ENCODE measurements at places on chromosomes 6 and 20. TPM values are rescaled to one million over a fixed set of nuclear protein-coding genes. Genes with fewer than 3 reads are reported as not detected.

GRCh38 chr6:155404937-155405336 is 50.7 kb downstream of the NOX3 start:
- no peak for DNase-seq

GRCh38 chr6:9620263-9620662 is 794.6 kb downstream of the TFAP2A start:
- DNase-seq, result no peak

- no peak for DNase-seq
Measured at GRCh38 chr6:137248702-137249101, 29.5 kb upstream of the IFNGR1 start.

- DNase-seq, result no peak
Measured at GRCh38 chr6:107565165-107565723, 75.3 kb downstream of the SOBP start.

DNA sequence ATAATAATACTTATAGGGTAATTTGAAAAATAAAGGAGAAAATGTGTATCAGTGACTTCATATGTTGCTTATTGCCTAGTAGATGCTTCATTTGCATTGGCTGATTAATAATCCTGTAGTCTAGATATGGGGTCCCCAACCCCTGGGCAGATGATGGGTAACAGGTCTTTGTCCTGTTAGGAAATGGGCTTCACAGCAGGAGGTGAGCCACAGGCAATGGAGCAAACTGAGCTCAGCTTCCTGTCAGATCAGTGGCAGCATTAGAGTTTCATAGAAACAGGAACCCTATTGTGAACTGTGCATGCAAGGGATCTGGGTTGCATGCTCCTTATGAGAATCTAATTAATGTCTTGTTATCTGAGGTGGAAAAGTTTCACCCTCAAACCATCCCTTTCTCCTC is 1049.5 kb upstream of the EPHA7 start:
- DNase-seq, result no peak

Gene RIPK1
- total RNA-seq, result 30.4 TPM

Gene HNF4A
- 26.0 TPM for total RNA-seq

DNA sequence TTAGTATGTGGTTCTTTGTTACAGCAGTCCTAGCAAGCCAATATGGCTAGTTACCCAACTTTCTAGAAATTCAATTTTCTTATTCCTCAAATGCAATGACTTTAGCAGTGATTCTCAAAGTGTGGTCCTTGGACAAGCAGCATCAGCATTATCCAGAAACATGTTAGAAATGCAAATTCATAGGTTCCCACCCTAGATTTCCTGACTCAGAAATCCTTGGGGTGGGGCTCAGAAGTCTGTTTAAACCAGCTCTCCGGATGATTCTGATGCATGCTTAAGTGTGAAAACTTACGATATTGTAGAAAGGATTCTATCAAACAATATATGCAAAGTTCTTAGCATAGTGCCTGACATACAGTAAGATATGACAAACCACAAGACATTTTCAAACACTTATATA is 757.1 kb downstream of the DHX35 start:
- no peak for DNase-seq

Gene FAM135A
- total RNA-seq, result 48.4 TPM

Gene RNF144B
- 153 TPM for total RNA-seq

DNA sequence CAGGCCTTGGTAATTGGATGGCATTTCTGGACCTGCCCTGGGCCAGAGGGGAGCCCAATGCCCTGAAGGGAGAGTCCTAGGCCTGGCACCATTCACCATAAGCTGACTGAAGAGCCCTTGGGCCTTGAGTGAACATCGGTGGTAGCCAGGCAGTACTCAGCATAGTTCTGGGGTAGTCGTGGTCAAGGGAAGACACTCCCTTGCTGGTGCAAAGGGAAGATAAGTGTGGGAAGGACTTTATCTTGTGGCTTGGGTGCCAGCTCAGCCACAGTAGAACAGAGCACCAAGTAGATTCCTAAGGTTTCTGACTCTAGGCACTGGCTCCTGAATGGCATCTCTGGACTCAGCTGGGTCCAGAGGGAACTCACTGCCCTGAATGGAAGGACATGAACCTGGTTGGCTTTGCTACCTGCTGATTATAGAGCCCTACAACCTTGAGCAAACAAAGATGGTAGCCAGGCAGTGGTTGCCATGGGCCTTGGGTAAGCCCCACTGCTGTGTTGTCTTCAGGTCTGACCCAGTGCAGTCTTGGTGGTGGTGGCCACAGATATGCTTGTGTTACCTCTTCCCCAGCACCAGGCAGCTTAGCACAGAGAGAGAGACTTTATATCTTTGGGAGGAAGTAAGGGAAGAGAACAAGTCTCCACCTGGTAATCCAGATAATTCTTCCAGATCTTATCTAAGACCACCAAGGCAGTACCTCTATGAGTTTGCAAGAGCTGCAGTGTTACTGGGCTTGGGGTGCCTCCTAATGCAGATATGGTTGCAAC is 83.5 kb downstream of the PRDM13 start:
- DNase-seq, result no peak

DNA sequence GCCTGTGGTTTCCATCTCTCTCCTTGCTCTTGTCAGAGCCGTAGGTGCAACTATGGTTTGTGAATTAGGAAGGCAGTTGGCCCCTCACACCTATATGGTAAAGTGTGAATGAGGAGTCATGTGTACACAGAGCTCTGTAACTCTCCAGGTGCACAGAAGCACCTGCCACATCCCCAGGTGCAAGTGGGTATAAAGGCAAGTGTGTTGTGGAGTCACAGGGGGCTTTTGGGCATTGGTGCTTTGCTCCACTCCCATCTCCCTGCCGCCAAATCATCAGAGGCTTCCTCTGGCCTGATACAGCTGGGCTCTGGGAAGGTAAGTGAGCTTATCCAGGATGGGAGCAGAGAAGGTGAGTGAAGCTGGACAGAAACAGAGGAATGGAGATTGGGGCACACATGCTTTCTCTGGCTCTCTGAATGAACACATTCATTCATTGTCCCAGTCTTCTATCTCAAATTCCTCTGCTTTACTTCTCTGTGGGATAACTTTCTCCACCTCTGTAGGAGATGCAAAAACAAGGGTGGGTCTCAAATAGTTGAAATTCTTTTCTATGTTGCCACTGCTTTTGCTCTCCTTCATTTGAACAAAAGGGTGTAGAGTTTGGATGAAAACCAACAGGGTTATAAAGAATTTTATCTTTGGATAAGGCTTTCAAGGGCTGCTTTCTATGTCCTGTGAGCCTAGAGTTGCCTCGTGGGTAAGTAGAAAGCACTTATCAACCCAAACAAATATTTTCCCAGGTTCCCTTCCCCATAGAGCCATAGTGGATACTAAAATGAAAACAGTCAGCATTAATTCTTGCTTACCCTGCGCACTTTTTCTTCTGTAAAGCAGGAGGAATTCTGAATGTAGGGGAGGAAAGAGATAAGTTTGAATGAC is 45.0 kb upstream of the RIPOR2 start:
- no peak for DNase-seq

GRCh38 chr6:36840432-36841403 is 1.5 kb upstream of the CPNE5 start:
- DNase-seq, result no peak

GRCh38 chr20:35284992-35285805 is 627 bp upstream of the EIF6 start:
- no peak for DNase-seq

DNA sequence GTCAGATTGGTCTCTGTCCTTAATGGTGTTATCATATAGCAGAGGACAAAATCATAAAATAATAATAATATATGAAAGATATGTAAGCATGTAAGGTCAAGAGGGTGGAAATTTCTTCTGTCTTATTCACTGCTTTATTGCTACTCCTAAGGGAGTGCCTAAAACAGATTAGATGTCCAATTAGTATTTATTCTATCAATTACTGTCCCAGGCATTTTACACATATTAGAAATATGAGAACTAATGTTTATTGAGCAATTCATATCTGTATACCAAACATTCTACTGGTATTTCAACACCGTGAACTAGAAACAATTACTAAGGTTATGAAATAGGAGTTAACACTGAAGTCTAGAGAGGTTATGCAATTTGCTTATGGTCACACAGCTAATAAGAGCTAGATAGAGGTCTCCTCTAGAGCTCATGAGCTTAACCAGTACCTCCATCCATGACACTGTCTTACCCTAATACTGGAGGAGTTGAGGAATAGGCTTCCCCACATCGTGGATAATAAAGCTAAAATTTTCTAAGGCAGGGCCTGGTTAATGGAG is 302.3 kb downstream of the PLCB1 start:
- no peak for DNase-seq

Gene MACROD2
- 10.0 TPM for total RNA-seq

Gene DOK5
- total RNA-seq, result 5.4 TPM

DNA sequence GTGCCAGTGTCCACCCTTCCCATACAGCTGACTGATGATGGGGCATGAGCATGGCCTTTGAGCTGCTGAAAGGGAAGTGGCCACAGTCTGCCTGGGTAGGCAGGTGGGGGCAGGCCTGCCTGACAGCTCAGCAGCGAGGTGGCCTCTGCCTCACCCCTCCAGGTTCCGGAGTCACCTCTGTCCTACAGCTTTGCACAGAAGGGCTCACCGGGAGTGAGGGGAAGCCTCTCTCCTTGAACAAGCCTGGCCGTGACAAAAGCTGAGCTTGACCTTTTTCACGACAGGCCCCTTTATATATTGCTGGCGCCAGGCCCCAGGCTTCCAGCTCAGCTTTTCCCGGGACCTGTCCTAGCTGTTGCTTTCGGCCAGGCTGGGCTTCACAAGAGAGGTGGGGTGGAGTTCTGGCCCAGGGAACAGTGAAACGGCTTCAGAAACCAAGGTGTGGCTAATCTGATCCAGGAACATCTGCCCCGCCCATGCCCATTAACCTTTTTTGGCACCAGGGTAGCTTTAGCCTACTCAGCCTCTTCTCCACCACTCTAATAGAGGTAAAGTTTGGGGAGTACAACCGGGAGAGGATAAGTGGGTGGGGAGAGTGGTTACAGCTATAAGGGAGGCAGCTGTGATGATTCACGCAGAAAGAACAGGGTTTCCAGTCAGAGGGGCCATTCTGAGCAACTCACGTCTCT is 42.9 kb downstream of the C6orf132 start:
- no peak for DNase-seq

Gene BTN3A1
- 23.1 TPM for total RNA-seq

DNA sequence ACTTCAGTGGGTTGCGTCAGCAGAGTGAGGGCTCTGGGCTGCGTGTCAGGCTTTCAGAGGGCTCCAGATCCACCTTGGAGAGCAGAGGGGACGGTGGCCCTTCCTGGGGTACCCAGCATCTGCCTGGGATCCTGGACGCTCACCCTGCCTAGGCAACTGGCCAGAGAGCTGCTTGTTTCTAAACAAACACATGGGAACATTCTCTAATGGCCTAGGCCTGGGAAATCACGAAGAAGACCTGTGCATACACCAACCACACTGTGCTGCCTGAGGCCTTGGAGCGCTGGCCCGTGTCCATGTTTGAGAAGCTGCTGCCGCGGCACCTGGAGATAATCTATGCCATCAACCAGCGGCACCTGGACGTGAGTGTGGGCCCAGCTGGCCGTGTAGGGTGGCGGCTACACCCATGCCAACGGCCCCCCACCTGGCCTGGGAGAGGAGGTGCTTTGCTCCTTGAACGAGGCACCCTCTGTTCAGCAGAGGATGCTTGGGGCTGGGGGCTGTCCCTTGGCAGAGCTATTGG is 32.2 kb downstream of the PYGB start:
- DNase-seq, result no peak

Gene TFAP2A
- 16.2 TPM for total RNA-seq

Gene EHMT2
- total RNA-seq, result 40.5 TPM

GRCh38 chr20:33883164-33883563 is 72.0 kb downstream of the CHMP4B start:
- no peak for DNase-seq

DNA sequence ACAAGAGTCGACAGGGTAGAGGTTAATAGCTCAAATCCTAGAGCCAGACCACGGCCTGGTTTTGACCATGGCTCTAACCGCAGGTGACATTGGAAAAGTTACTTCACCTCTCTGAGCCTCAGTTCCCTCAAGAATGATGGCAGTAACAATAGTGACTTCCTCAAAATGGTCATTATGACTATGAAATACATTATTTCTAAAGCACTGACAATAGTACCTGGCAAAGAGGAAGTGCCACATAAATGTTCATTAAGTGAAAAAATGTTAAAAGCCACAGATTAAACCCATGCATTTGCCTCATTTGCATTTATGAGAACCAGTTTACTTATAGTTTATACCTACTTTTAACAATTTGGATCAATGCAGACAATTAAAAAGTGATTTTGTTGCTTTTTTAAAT is 12.3 kb downstream of the BTBD3 start:
- no peak for DNase-seq

DNA sequence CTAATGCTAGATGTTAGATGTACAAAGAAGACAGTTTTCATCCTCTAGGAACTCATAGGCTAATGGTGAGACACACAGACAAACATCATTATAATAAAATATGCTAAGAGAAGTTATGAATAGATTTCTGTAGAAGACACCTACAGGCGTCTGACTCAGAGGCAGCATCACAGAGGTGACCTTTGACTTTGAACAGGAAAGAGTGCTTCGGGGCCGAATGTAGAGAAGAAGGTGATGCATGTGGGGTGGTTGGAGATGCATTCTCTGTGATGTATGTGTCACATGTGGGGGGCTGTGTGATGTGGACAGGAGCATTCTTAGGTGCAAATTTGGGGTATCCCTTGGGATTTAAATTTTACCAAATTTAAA is 6.8 kb downstream of the GUCA1A start:
- DNase-seq, result no peak

- no peak for DNase-seq
Measured at GRCh38 chr6:36955671-36956445, 1.3 kb downstream of the PI16 start.

DNA sequence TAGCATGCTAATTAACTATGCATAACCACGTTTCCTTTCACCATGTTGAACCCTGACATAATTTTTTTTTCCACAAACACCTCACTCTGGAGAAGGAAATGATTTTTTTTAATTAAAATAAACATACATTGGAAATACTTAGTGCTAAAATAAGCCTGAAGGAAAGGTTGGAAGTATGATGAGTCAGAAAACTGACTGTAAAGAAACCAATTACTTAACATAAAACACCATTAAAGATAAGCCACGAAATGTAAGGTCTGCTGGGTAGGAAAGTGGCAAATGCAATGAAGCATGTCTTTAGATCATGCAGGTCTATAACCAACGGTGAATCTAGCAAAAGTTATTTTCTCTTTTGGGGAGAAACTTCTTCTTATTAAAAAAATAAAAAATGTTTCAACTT is 47.5 kb downstream of the OPRM1 start:
- no peak for DNase-seq

DNA sequence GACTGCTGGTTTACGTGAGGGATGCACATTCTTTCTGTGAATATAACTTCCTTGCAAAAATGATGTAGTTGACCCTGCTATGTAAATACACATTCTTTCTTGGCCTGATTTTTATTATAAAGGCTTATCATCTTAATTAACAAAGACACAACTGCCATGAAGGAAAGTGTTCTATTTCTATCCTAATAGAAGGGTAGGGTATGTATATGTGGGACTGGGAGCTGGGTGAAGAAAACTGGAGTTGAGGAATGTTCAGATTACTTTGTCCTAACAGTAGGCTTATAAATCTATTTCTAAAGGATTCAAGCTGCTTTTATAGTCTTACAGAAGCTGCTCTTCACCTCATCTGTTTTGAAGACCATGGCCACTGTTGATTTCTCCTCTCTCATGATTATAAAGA is 76.5 kb upstream of the RGS17 start:
- no peak for DNase-seq

- DNase-seq, result peak; percentile 58
Measured at GRCh38 chr6:112214739-112215269, 39.6 kb downstream of the LAMA4 start.

GRCh38 chr20:50817776-50818172 is 22.9 kb downstream of the BCAS4 start:
- no peak for DNase-seq

Gene SPATA25
- 6.7 TPM for total RNA-seq

Measured in kidney (tissue), 22 donors.